ENCODE measurements at places on chromosomes 11 and 22.

- DNase-seq, result no peak
Measured at GRCh38 chr11:122383186-122383585, 267.2 kb upstream of the BLID start.

DNA sequence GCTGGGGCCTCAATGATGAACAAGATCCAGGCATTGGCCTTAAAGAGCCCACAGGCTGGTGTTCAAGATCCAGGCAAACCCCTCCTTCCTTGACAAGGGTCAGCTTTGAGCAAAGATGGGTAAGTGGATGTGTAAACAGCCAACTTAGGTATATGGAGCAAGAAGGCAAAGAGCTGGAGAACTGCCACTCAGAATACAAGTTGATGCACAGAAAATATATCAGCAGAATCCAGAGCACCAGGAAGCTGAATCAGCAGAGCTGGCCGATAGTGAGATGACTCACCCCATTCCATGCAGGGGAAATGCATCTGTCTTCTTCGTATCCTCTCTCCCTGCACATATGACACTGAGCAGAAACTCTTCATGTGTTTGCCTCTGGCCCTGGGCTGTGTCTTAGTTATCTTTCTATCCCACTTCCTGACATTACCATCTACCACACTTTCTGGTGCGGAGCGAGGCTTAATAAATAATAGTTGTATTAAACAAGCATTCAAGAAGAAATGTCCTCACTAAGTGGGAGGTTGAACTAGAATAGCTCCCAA is 57.8 kb downstream of the ENDOD1 start:
- DNase-seq, result peak; percentile 97

DNA sequence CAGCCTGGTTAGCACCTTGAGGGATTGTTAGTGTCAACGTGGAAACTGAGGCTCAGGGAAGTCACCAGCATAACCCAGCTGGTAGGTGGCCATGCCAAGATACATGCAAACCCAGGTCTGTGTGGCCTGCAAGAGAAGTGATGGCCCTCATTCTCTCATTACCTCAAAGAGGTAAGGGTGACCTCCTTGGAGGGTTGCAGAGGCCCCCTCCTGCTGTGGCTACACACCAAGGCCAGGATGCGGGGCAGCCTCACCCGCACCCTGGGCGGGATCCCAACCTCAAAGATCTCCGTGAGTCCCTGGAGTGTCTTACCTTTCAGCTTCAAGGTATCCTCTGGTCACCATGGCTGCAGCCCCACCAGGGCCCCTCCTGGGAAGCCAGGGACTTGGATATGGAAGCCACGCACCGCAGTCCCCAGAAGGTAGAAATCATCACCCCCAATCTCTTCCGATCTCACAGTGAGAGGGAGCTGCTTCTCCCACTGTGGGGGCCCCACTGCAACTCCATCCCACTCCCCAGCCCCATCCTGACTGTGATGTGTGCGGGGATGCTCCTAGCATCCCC is 95.4 kb downstream of the MORC2 start:
- DNase-seq, result no peak

DNA sequence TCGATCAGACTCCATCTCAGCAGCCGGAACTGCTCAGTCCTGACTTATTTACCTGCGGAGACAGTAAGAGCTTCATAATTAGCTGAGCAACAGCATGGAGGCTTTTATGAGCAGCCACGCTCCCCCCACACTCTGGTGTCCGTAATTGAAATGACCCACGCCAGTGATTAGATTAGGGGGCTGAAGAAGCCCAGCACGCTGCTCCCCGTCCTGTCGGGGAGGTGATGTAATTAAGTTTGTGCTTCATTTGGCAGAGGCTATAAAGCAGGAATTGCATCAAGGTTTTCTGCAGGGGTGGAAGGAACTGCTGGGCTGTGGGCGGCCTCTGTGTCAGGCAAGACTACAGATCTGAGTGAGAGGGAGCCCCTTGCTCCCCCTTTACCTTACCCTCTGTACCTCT is 22.8 kb upstream of the HTR3A start:
- no peak for DNase-seq

DNA sequence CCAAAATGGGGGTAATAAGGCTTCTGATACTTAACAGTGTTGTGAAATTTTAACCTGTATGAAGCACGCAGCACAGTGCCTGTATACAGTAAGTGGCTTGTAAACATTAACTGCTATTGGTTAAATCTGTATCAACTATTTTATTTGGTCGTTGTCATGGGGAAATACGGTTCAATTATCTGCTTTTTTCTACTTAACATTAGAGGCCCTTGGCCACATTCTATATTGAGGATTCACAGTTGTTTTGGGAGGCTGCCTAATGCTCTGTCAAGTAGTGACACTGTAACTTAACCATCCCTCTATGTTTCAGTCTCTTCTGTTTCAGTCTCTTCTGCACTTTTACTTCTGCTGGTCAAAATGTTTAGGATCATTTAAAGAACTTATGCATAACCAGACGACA is 95.6 kb downstream of the LDLRAD3 start:
- DNase-seq, result no peak
